ENCODE measurements at places on chromosomes 1 and 21.

GRCh38 chr1:215260711-215261110 is 178.2 kb downstream of the KCNK2 start:
- DNase-seq = no peak

- DNase-seq = no peak
Measured at GRCh38 chr1:107724648-107725047, 240.3 kb downstream of the VAV3 start.

- no peak for DNase-seq
Measured at GRCh38 chr1:202088206-202088605, 34.5 kb upstream of the GPR37L1 start.

DNA sequence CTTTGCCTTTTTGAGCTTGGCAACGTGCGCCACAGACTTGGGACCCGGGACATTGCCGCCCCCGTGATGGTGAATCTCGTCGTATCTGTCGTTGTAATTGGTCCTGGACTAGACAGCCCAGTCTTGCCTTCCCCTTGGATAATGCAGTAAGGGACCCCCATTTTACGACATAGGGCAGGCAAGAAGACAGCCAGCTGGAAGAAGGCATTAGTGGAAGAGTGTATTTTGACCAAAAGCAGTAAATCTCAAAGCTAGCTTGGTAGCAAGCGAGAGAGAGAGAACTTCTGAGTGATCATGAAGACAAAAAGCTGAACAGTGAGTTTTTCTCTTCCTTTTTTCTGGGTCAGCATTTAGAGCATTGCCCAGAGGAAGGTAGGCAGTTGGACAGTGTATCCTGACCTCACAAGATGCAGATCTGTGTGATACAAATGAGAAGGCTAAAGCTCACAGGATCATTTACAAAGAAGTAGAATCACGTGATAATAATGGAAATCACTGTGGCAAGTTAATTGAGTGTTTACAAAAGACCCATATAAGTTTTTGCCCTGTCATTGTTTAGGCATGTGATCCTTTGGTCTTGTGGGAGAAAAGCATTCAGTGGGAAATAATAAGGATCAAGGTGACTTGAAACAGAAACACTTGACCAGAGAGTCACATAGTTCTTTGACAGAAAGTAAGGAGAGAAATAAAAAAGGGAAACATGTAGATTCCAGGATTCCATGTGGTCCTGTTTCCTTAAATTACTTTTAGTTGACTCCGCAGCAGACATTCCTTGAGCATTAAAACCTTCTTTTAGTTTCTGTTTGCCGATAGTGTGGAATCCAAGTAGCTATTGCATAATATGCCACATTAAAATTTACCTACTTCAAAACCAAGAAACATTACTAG is 66.3 kb downstream of the CNST start:
- no peak for DNase-seq

- no peak for DNase-seq
Measured at GRCh38 chr1:31843506-31843905, 27.7 kb upstream of the SPOCD1 start.

GRCh38 chr1:8063298-8064036 is 37.4 kb upstream of the ERRFI1 start:
- no peak for DNase-seq

- DNase-seq = no peak
Measured at GRCh38 chr21:44985441-44986401, 45.9 kb downstream of the SLX9 start.

DNA sequence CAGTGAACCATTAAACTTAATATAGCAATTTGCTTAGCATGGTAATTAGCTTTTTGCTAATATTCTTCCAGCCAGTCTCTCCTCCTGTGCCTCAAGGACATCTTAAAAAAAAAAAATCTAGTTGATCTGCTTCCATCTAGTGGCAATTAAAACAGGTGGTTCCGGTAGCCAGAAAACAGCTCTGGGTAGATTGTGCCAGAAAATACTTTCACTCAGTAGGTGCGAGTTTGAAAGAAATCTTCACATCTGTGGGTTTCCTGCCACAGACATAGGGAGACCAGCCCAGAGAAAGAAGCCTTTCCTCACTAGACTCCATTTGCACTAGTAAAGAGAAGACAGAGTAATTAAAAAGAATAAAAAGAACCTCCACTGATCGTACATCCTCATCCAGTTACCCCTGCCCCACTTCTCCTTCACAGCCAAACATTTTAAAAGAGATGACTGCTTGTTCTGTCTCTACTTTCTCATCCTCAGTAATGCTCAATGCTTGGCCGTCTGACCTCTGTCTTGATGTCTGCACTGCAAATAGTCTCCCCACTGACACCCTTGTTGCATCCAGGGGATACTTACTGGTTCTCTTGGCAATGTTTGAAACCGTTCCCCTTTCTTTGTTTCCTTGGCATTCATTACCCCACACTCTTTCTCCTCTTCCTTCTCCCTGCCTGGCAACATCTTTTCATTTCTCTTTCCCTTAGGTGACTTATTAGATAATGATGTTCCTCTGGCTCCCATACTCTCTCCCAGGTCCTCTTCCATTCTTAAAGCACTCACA is 16.9 kb downstream of the SELL start:
- DNase-seq = no peak

DNA sequence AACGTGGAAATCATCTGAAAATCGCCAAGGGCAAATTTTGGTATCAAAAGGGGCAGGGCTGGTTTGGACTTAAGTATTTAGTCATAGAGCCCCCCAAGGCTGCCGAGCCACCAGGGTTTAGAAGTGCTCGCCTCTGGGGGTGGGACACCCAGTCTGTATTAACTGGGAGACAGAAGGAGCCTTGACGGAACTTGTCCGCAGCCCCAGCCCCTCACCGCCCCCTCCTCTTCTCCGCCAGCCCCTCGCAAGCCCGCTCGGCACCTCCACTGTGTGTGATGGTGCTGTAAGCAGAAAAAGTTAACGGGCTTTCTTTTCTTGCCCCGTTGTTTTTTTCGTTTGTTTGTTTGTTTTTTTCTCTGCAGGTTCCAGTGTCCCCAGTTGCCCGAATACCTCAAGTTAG is 37.5 kb upstream of the KDM4A start:
- DNase-seq = no peak

DNA sequence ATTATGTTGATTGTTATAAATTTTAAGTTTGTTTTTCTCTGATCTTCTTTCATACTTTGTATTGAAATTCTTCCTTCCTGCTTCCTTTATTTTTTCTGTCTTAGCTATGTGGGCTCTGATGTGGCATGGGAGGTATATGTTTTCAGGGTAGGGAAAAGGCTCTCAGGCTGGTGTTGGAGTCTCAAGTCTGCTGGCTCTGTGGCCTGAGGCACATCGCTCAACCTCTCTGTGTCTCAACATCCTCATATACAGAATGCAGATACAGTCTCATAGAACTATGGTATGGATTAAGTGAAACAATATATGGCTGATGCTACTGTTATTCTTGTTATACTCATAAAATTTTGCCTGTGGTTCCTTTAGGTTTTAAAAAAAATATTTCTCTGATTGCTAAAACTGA is 105.9 kb downstream of the KCNN3 start:
- DNase-seq = no peak

DNA sequence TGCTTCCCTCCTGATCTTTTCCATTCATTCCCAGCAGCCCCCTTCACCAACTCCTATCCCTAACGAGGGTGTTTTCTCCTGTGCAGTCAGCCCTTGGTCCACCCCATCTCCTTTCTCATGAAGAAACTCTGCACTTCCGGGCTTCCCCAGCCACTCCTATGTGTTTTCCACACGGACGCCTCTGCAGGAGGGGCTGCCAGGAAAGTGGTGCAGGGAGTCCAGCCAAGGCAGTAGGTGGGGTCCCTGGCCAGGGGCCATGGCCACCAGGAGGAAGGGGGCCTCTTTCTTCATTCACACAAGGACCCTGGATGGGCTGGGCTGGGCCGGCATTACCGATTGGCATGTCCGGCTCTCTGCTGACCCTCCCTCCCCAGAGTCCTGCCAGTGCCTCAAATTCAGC is 72.8 kb upstream of the EFHD2 start:
- no peak for DNase-seq

DNA sequence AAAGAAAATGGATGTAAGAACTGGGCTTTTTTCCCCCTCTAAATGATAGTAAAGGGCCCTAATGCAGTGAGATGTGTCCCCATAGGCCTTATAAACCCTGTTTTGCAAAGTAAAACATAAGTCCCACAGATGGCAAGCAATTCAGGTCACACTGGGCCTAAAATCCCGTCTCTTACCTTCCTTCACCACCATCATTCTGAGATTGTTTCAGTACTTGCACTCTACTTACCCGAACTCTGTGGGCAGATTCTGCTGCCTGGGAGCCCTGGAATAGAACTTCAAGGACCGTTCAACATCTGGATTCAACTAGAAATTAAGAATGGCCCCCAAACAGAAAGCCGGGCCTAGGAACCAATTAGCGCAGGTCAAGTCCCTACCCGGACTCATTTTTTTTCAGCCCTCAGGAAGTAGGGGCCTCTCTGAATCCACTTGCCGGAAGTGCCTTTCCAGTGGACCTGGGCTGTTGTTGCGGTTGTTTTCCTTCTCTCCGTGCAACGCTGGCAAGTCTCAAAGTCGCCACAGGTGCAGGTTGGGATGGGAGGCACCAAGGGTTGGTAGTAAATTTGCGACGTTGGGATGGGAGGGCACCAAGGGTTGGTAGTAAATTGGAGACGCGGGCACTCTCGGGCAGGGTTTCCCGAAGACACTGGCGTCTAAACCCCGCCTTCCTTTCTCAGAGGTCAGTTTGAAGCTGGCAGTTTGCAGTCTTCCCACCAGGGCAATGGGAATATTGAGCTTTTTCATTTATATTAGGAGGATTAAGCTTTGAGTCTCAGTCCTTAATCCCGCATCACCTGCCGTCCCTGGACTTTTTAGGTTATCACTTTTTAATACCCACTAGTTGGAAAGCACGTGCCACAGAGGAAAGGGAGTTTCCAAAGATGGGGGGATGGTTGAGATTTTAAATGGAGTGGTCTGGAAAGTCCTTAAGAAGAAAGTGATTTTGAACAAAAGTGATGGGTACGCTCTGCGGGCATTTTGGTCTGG is at the start of gene TMEM69:
TSS of gene TMEM69 (plus strand) at position 428 of the 987 bp plus-strand sequence. CDS start 2,888 bp downstream, outside the sequence.
- peak; percentile 50 for DNase-seq

- no peak for DNase-seq
Measured at GRCh38 chr1:152047413-152047729, 10.6 kb upstream of the S100A11 start.

DNA sequence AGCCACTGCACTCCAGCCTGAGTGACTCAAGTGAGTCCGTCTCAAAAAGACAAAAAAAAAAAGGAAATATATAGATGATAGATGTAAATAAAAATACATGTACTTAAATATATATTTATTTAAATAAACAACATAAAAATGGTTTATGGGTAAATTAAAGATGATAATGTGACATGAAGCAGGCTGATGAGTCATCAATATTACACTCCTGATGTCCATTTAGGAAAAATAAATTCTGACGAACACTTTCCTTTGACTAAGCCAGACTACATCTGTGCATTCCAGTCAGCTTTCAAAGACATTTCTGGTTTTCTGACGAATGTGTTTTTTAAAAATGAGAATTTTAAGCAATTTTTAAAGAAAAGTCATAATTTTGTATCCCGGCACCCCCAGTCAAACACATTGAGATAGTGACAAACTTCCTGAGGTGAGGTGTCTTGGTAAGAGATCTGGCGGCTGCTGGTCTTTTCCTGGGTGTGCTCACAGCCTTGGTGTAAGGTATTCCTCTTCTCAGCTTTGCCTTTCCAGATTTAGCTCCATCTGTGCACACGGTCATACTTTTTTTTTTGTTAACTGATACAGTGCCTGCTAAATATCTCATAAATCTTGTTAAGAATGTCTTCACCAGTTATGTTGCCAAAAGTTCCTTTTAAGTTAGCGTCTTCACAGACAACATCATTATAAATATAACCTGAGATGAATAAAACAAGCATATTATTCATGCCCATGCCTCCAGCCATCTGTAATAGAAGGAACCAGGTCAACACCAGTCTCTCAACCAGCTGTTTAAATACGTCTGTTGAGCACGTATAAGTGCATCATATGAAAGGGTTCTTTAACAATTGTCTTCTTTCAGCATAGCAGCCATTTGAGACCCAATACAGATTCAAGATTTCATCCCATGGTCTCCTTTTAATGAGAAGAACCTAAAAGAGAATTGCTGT is 214.5 kb upstream of the PLD5 start:
- no peak for DNase-seq

DNA sequence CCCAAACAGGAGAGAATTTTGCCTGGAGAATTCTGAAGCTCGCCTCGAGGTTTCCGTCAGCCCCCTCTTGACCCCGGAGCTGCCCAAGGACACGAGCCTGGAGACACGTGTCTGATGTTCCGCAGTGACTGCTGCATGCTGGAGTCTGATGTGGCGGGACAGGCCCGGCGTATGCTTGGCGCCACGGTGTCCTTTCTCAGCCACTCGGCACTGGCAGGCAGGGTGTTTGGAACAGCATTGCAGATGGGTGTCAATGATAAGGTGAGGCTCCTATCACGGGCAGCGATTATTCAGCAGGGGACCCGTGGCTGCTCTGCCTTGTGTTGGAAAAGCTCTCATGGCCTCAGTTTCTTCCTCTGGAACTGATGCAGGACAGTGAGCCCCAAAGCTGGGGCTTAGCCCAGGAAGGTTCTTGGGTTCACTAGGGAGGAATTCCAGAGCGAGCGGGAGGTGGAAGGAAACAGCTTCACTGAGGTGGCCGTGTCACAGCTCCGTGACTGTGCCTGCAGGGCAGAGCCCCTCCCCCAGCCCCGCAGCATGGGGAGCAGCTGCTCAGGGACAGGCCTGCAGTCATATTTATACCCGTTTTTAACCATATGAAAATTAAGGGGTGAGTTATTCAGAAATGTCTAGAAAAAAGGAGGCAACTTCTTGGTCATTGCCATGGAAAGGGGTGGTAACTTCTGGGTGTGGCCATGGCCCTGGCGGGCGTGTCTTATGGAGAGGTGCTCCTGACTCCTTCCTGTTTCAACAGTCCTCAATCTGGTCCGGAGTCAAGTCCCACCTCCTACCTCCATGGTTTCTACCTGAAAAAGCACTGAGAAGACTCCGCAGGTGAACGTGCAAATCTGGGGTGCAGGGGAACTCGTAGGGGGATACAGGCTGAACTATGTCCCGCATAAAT is 123.4 kb downstream of the SIK1 start:
- DNase-seq = no peak

DNA sequence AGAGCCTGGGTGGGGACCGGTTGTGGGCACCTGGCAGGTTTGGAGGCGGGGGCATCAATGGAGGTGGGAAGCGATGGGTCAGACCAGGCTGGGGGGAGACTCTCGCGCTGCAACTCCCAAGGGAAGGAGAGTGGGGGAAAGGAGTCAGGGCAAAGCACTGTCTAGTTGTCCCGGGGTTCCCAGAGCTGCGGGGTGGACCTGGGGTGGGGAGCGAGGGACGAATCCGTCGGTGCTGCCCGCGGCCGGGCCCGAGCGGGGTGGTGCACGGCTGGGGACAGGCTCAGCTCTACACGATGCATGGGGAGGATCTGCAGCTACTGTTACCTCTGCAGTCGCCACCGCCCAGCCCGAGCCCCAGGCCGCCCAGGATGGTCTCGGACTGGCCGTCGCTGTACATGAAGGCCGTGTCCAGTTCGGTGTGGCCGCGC is 427 bp downstream of the AKR7A2 start:
- DNase-seq = no peak

Measured in activated CD8-positive, alpha-beta memory T cell treated with anti-CD3 and anti-CD28 coated beads for 4 hours (primary cell).